Mucosa of gallbladder (tissue), 1 donor: ENCODE measurements at places on chromosomes 4 and X.

GRCh38 chr4:144817081-144817480 is 171.1 kb downstream of the HHIP start:
- DNase-seq: no peak

GRCh38 chr4:80459918-80460473 is 124.5 kb downstream of the CFAP299 start:
- DNase-seq: no peak

- no peak for DNase-seq
These were observed 45.0 kb downstream of the CRLF2 start for GRCh38 chrX:1167466-1167865.

GRCh38 chrX:24081661-24082154 is 27.0 kb downstream of the EIF2S3 start:
- peak; percentile 45 for DNase-seq

DNA sequence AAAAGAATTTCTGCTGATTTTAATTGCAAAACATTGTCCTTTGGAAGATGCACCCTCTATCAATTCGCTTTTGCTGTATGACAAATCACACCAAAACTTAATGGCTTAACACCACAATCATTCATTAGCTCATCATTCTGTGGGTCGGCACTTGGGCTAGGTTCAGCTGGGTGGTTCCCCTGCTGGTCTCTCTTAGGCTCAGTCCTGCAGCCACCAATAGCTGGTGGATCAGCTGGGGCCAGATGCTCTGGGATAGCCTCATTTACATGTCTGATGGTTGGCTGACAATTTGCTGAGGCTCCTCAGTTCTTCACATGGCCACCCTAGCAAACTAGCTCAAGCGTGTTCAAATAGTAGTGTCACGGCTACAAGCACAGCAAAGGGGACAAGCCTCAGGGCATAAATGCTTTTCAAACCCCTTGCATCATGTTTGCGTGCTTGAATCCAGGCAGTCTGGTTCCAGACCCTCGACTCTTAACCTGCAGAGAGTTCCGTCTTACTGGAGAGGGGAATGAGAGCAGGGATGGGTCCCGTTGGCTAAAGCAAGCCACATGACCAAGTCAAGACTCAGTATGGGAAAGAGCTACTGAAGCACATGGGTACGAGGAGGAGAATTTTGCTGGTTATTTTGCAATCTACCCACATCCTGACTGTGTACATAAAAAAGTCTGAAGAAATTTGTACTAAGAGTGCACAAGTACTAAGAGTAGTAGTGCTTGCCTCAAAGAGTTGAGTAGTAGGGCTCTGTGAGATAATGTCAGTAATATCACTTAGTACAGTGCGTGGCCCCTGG is 7.5 kb upstream of the ACSL1 start:
- no peak for DNase-seq

- no peak for DNase-seq
These were observed 190.4 kb upstream of the PCDH10 start for GRCh38 chr4:132958457-132959263.

DNA sequence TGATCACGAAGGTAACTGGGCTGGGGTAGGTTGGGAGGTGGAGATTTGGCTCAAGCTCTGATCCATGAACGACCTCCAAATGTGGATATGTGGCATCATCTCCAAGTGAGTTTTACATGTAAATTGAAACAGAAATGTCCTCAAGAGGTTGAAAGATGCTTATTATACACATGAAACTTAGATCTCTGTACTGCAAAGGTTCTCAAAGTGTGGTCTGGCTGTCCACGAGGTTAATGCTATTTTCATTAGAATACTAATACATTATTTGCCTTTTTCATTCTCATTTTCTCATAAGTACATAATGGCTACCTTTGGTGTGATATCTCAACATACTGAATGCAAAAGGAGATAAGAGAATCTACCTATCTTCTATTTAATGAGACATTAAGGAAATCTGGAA is 198.2 kb downstream of the RASL11B start:
- DNase-seq: no peak

- DNase-seq: no peak
These were observed 210.7 kb upstream of the MAD2L1 start for GRCh38 chr4:120277391-120277790.

DNA sequence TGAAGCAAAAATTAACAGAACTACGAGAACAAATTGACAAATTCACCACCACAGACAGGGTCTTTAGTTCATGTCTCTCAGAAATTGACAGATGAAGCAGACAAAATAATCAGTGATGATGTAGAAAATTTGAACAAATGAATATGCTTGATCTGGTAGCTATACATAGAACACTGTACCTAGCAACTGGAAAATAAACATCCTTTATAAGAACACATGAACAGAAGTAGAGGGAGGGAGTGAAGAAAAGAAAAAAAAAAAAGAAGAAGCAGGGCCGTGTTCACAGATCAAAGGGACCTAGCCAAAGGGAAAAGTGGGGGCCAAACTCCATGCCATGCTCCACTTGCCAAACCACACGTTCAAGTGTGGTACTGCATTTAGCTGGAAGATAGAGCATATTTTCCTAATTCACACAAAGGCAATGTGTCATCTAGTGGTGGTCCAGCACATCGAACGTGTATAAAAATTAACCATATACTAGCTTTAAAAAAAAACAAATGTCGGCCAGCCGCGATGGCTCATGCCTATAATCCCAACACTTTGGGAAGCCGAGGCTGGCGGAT is 5.6 kb upstream of the THOC2 start:
- DNase-seq: no peak
